Fibroblast of the conjunctiva (primary cell): ENCODE measurements at places on chromosomes 6 and 20.

GRCh38 chr6:49531774-49532569, 18.5 kb upstream of the C6orf141 start:
- DNase-seq = peak; percentile 44

- DNase-seq = no peak
Measured at GRCh38 chr6:160249671-160250070, 8.9 kb downstream of the SLC22A2 start.

- peak; percentile 9 for DNase-seq
Measured at GRCh38 chr6:100381111-100381510, 83.6 kb downstream of the SIM1 start.

- DNase-seq = no peak
Measured at GRCh38 chr6:169851641-169852503, 100.5 kb downstream of the ERMARD start.

GRCh38 chr6:31356216-31356945, 598 bp downstream of the HLA-B start:
- DNase-seq = no peak

DNA sequence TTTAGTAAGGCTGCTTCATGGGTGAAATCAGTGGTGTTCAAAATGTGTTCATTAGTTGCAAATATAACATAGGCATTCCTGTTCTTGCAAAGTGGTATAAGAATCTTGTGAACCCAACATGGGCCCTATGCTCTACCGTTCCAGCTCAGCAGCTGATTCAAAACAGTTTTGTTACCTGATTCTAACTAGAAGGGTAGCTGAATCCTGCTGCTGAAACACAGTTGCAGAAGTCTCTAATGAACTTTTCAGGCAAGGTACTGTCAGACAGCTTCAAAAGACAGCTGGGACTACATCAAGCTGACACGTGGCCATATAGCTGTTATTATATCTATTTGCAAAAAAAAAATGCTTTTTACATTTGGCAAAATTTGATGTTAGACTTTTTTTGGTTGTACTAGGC, 22.7 kb downstream of the THEMIS start:
- no peak for DNase-seq

DNA sequence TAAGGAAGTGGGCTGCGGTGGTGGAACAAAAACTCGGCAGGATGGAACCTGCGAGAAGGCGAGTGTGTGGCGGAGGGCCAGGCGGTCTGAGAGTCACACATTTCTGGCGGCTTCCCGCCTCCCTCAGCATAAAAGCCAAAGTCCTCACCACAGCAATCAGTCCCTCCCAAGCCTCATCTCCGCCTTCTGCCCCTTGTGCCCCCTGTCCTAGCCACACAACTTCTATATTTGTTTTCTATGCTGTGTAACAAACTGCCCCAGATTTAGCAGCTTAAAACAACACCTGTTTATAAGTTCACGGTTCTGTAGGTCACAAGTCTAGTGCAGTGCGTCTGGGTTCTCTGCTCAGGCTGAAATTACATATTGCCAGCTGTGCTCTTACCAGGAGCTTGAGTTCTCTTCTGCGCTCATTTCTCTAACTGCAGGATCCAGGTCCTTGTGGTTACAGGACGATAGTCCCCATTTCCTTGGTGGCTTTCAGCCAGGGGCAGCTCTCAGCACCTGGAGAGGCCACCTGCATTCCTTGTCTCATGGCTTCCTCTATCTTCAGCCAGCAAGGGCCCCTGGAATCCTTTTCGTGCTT, 11.7 kb upstream of the SPO11 start:
- no peak for DNase-seq

DNA sequence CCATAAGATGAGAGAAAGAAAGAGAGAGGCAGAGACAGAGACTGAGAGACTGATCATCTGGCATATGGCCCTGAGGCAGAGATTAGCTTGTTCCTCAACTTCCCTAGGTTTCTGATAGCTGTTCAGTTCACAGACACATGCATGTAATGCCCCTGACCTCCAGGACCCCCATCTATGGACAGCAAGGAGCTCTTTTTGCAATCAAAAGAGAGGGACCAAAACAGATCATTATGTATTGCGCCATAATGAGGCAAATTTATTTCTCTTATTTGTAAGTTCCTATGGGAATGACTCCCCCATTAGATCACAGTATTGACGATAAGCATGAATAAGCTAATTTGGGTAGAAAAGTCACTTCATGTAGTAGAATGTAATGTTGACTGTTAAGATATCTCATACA, 25.6 kb downstream of the KCNQ5 start:
- DNase-seq = no peak

DNA sequence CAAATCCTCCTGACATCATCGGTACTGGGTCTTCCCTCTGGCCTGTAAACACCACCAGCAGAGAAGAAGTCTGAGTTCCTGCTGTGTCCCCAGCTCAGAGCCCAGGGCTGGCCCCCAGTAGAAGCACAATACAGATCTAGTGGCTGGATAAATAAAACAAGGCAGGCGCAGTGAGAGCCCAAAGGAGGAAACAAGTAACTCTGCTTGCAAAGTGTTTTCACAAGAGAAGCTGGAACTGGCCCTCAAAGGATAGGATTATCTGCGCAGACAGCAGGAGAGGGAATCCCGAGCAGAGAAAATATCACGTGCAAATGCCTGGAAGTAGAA, 205.1 kb downstream of the ZDHHC14 start:
- DNase-seq = no peak

DNA sequence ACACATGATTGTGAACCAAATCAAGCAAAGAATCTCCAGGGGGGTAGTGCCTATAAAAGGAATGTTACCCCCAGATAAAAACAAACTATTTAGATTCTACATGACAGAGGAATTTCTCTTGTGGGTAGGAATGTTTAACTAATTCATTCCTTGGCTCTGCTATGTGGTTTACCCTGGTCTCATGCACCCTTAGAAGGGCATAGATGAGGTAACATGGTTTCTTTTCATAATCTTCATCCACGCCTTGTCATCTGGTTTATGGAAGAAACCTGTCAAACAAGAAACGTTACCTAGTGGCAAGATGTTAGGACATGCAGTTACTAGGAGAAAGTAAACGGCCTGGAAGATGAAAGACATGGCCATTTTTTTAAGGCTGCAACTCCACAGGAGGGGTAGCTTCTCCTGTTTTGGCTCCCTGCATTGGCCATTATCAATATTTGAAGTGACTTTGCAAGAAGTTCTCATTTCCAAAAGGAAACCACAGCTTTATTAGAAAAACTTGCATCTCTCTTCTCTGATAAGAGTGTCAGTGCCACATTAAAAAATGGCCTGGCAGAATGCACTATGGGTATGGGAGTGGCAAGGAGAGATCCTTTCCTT, 45.5 kb downstream of the STX11 start:
- no peak for DNase-seq

- no peak for DNase-seq
Measured at GRCh38 chr6:92820601-92821000, 598.8 kb downstream of the EPHA7 start.
